ENCODE measurements at places on chromosomes 11 and 22.

DNA sequence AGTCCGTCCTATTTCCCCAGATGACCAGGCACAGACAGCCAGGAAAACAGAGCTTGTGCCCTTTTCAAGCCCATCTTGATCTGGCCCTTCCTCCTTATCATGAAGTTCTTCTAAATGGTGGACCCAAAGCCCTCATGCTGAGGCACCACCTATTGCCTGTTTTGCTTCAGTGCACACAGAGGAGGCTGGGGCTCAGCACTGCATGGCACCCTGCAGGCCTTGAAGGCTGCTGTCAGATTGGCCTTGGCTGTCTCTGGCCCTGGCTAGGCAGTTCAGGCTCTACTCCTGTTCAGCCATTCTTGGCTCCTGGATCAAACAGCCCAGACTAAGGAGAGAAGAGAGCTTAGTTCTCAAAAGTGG is 49.2 kb downstream of the OTOG start:
- no peak for DNase-seq

DNA sequence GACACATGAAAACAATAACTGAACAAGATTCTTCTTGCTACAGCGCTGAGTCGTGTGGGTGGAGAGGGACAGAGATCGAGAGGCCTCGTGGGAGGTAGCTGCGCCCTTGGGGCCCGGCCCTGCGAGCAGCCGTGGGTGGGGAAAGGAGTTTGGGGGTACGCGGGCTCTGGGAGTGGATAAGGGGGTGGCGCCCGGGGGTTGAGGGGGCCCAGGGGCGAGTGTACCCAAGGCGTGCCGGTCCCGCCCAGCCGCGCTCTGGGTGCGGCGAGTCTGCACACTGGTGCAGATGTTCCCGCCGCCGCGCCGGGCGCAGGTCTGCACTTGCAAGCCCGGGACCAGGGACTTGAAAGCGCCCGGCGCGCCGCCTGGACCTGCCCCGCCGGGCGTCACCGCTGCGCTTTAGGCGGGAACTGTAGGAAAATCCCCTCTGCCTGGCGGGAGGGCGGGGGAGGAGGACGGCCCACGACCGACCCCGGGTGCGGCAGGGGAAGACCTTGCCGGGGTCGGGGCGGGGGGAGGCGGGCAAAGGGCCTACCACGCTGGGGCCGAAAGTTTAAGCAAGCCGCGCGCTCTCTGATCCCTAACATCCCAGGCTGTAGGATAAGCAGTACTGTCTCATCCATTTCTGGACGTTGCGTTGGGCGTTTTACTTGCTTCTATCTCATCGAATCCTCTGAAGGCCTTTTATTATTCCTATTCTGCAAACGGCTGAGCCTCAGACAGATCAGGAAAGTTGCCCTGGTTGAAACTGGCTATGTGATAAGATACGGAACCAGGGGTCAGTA is 1.4 kb upstream of the KREMEN1 start:
- no peak for DNase-seq

DNA sequence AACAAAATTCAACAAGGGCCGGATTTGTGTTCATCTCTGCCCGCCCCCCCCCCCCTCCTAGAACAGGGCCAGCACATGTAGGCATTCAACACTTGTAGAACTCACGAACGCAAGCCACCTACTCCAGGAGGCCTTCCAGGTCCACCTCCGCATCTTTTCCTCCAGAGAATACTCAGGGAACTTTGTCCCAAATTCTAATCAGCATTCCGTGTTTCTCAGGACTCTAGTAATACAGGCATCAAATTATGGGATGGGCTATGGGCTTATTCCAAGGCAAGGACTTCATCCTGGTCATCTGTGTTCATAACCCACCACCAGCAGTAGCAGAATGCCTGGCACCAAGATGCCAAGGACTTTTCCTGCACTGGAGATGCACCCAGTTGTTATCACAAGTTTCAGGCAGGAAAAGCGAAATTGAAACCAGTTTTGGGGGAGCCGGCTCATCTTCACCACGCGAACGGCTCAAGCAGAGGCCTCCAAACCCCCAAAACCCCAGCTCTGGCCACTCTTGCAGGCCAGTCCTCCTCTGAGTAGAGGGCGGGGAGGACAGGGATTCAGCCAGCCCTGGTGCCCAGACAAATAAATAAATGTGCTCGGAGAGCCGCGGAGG is 462 bp downstream of the UBE2L6 start:
- DNase-seq = no peak

GRCh38 chr11:79487412-79487811 is 46.6 kb upstream of the TENM4 start:
- DNase-seq = no peak

DNA sequence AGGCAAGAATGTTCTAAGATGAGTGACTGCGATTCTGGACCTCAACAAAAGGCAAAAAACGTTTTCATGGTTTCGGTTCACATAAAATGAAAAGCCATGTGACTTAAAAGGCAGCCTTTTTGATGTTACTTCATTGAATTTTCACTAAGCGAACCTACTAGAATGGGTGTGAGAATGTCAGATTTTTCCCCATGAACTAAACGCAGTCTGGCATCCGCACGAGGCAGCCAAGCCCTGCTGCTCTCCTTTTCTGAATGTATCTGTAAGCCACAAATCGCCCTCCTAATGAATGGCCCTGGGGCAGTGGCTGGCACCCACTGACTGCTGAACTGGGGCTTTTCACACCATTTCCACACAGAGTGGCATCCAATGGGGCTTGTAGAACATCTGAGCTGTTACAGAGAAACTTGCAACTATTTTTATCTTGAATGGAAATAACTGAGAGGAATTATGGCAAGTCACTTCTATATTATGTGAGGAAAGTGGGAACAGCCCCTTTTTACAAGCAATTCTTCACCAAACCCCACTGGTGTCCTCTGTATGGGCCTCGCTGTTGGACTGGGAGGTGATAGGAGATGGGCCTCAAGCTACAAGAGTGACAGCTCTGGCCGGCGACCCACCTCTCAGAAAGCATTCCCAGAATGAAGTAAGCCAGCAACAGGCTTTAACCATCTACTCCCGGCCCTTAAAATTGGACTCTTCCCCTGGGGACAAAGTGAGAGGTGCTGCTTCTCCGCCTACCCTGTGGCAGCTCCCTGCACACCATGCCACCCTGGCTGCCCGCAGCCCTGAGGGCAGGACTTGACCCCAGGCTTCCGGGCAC is 29.4 kb downstream of the PPP2R1B start:
- no peak for DNase-seq

GRCh38 chr11:44564670-44565210 is 723 bp upstream of the CD82 start:
- no peak for DNase-seq

GRCh38 chr11:19939415-19939929 is 220.8 kb downstream of the DBX1 start:
- no peak for DNase-seq

DNA sequence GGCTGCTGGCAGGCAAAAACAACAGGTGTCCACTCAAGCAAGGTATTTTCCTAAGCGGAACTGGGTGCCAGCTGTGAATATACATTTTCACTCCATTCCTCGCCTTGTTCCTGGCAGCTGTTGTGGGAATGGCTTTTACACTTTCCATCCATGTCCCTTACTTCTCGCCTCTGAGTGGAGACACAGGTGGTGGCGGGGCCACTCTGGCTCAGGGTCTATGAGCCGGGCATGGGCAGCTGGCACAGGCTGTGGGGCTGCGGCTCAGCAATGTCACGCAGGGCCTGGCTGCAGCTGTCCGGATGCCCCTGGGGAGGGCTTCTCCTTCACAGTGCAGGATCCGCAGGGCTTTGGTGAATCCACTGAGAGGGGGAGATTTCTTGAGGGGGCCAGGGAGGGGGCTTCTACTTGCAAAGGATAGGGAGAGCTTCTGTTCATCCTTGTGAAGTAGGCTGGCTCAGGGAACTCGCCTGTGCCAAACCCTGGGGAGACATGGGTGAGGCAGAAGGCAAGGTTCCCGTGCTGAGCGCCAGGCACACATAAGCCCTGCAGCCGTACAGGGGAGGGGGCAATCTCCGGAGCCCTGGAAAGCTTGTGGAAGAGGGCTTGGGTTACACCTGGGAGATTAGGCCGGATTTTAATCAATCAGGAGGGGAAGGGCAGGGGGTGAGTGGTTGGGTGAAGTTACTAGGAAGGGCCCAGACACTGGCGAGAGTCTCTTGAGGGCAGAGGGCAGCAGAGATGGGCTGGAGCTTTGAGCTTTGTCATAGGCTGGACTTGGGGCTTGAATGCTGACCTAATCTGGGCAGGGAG is 45.7 kb downstream of the KCNQ1OT1 start:
- no peak for DNase-seq

GRCh38 chr11:47565340-47566148 is at the start of gene PTPMT1:
PTPMT1 (plus strand) TSS chr11:47565599; CDS start chr11:47565623, 24 bp downstream.
- no peak for DNase-seq

GRCh38 chr22:28992565-28993356 is 68.9 kb downstream of the C22orf31 start:
- DNase-seq = no peak

GRCh38 chr11:73295241-73295995 is 12.7 kb upstream of the ARHGEF17 start:
- no peak for DNase-seq

DNA sequence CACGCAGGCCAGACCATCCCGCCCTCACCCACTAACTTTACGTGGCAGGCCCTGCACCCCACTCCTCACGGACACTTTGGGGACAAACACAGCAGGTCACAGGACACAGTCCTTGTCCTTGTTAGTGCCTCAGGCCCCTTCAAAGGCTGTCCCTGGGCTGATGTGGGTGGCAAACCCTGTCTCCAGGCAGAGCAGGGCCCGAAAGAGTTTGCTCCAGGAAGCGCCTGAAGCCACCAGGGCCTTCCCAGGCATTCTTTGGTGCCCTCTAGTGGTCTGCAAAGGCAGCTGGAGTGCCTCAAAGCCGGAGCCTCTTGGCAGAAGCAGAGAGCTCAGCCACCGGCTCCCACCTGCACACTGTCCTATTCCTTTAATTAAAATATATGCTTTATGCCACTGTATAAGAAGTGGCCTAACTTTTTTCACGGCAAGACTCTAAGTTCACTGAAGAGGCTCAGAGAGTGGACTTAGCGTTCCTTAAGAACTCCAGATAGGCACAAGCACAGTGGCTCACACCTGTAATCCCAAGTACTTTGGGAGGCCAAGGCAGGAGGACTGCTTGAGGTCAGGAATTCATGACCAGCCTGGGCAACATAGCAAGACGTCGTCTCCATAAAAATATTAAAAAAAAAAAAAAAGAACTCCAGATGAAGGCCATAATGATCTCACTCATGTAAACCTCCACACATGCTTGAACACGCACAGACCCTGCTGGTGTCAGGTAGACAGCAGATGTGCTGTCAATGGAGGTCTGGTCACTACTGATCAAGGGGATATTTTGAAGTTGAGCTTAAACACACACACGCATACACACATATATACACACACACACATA is 11.1 kb downstream of the TXN2 start:
- peak; percentile 28 for DNase-seq

DNA sequence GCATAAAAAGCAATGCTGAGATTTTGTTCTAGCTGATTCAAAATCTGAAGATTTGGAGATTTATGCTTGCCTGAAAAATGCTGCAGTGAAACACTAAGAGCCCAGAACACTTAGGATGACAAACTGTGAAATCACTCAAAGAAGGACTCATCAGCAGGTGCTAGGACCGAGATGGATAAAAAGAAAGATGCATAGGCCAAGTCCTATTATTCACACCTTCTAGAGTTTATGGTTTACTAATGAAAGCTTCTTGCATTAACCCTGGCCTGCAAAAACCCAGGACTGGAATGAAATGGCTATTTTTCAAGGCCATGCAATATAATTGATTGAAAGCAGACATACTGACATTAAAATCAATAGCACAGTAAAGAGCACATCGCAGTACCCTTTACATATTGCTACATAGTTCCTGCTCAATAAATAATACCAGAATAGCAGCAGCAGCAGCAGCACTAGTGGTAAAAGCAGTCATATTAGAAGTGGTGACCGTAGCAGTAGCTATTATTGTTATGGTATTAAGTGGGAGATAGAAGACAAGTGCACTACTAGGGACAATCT is 161.7 kb downstream of the RAB38 start:
- no peak for DNase-seq

DNA sequence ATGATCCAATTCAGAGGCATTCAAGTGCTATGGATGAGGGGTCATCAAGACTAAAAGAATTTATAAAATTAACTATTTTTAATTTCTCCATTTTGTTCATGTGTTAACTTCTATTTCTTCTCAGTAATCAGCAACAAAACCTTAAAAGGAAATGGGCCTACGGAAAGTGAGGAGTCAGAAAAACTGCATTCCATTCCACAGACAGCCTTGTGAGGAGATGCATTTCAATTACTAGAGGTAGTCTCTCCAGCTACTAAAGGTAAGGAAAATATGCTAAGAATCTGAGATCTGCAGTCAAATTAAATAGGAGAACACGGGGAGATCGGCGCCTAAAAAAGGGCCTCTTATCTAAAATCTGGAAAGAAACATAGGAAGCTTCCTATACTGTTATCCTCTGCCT is 661.7 kb downstream of the DLG2 start:
- DNase-seq = no peak

DNA sequence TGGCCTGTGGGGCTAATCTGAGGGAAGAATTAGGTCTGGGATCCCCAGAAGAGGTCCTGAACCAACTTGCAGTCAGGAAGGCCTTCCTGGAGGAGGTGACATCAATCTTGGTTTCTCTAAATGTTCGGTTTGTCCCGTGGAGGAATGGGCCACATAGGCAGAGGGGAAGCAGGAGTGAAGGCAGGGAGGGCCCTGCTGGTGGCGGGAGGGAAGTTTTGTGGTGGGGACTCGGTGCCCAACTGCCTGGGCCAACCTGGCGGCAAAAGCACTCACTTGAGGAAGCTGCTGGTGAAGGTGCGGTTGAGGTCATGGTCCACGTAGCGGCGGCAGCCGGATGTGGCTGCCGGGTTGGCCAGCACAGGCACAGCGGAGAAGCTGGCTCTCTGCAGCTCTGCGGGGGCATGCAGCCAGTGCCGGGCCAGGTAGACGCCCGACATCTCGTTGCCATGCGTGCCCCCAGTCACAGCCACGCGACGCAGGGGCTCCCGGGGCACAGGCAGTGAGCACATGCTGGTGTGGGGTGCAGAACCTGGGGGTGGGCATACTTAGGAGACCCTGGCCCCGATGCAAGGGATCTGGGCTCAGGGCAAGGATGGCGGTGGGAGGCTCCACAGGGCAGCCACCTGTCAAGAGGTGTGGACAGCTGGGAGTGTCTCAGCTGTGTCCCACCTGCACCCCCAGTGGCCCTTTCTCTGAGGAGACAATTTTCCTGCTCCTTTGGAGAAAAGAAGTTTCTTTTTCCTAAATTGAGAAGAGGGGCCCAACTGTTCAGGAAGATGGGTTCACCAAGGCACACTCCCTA is 3.8 kb downstream of the ACY3 start:
- no peak for DNase-seq

DNA sequence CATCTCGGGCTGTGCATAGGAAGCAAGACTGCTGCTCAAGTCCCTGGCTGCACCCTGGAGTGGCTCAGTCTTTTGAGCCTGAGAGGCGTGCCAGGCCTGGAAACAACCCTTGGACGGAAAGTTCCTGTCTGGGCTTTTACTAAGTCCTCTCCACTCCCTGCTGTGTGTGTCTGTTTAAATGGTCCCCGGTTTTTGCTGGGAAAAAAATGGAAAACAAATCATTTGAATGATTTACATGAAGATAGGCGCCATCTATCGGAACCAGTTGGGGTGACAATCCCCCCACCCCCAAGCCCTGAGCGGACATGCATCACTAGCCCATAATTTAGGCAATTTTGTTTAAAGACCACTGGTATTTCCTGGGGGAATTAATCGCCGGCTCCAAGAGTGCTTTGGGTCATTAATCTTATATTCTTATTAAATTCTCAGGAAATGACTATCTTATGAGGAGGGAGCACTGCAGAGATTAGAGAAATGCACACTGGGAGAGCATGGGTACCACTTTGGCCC is 2.7 kb upstream of the GAB2 start:
- no peak for DNase-seq
